SJCRH30 (cell line): ENCODE measurements at places on chromosomes 7 and 10.
A peak's percentile ranks its signal among the peaks of the same experiment; 100 is the strongest.

- peak; percentile 48 for DNase-seq
Observed at GRCh38 chr7:66110856-66111255, 3.8 kb upstream of the CRCP start.

DNA sequence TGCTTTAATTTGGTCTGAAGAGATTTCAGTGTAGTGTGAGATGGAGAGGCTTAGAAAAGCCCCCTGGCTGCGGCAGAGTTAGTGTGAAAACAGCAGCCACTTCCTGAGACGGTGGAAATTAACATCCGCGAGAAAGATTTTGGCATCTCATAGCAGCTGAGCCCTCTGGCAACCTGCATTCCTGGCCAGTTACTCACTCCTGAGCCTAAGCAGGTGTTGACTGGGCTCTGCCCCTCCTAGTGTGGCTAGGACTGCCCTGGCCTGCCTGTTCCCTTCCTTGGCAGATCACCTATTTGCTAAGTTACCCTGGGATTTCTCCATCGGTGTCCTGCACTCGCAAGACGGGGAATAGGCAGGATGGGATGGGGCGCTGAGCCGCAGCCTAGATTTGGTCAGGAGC, 57.6 kb upstream of the LMTK2 start:
- DNase-seq: peak; percentile 65

DNA sequence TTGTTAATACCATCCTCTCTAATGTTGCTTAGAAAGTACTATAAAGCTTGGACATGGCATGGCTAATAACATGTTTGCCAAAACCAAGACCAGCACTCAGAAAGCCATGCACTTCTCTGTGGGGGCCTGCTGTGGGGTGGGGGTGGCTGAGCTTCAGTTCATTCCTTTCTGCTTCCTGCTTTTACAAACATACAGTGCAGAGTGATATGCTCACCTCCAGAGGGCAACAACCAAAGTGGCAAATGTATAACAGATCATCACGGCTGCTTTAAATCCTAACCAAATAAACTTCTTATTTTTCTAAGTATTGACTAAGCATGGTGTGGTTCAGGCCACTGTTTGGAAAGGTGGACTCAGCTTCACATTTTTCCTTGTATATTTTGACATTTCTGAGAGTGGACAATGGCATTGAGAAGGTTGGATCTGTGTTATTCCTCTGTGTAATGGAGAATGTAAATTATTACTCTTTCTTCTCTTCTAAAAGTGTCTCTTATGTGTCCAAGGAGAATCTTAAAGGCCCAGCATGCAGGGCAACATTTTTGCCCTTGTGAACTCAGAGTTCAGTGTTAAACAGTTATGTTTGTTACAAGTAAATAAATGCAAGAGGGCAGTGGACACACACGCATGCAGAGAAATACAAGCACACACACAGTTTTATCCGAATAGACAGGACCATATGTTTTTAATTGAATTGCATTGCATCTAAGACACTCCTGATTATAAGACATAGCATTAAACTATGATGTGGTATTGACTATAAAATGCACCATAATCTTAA, 186.1 kb downstream of the HERPUD2 start:
- no peak for DNase-seq

DNA sequence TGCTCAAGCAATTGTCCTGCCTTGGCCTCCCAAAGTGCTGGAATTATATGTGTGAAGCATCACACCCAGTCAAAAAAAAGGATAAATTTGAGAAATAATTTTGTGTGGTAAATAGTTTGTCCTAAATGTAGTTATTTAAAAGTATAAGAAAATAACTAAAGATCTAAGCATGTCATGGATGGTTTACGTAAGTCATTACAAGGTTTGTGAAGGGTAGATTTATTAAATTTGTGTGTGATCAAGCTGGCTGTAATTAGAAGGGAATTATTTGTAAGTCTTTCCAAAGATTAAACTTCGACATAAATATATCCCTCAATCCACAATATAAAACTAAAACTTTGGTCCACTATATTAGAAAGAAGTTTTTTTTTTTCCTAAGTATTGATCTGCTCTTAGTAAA, 28.6 kb downstream of the ORC5 start:
- DNase-seq: peak; percentile 38

DNA sequence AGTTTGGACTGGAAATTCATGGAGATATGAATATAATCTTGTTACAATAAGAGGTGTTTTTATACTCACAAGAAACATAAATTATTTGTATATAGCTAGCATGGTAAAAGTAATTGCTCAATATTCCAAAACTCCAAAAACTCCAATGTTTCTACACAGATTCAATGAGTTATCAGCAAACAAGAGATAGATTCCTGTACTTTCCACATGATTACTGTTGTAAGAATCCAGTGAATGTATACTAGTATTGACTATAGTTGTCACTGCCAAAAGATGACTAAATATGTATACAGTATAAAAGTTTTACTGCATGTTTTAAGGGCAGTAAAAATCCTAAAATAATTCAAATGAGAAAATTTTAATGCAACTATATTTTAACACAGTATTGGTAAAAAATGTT, 10.7 kb downstream of the ATOH7 start:
- no peak for DNase-seq

DNA sequence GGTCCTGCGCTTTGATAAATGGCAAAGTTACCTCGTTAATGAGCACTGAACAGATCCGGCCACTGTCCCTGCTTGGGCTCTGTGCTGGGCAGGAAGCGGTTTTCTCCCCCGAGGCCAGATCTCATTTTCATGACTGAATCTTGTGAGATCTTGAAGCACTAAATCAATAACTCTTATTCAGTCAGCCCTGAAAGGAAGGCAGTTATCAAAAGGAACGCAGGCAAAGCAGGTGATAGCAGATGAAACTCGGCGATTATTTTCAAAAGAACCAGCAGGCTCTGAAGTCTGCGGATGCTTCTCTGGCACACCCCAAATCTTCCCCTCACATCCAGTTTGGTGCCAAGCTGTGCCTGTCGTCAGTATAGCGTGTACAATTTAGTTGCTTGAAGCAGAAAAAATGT, 228.7 kb downstream of the BAMBI start:
- DNase-seq: no peak
